ENCODE measurements at places on chromosomes 11 and 22. TPM values are rescaled to one million over a fixed set of nuclear protein-coding genes. Genes with fewer than 3 reads are reported as not detected.

The FKBP2 gene
- 129 TPM for total RNA-seq

The KIRREL3 gene
- total RNA-seq: 9.2 TPM

The THRSP gene
- not detected for total RNA-seq

The UCP3 gene
- total RNA-seq: 1.1 TPM

The MN1 gene
- total RNA-seq: 4.4 TPM

The SWAP70 gene
- 30.3 TPM for total RNA-seq

The OR2D2 gene
- total RNA-seq: not detected

The APOBEC3B gene
- total RNA-seq: 29.2 TPM

The YWHAH gene
- 118 TPM for total RNA-seq

The IGLL5 gene
- total RNA-seq: not detected

The RBMXL2 gene
- total RNA-seq: not detected

The RAB36 gene
- total RNA-seq: 7.7 TPM

The OR8D4 gene
- total RNA-seq: not detected

The OR56A1 gene
- not detected for total RNA-seq

The FIBIN gene
- not detected for total RNA-seq

The OAF gene
- total RNA-seq: 9.7 TPM

The CACNA1I gene
- 0.06 TPM for total RNA-seq

The AIFM3 gene
- 3.5 TPM for total RNA-seq

The MFNG gene
- total RNA-seq: 0.79 TPM

The CCDC73 gene
- total RNA-seq: not detected
